ENCODE measurements at places on chromosomes 4 and X. TPM values are rescaled to one million over a fixed set of nuclear protein-coding genes. Genes with fewer than 3 reads are reported as not detected.

Gene AMBN
- not detected for total RNA-seq

Gene PNCK
- 0.99 TPM for total RNA-seq

Gene ENPP6
- 0.39 TPM for total RNA-seq

Gene HHIP
- 3.6 TPM for total RNA-seq

Gene NXF2
- not detected for total RNA-seq

GRCh38 chr4:85092536-85092935 lies 126.0 kb upstream of the WDFY3 start:
- DNase-seq, result no peak

- no peak for DNase-seq
Measured at GRCh38 chr4:185211035-185211434, 1.6 kb downstream of the SNX25 start.

- DNase-seq, result no peak
Measured at GRCh38 chr4:95531141-95531540, 17.6 kb downstream of the UNC5C start.

GRCh38 chr4:20589436-20589835 lies 110.8 kb upstream of the PACRGL start:
- DNase-seq, result no peak

- DNase-seq, result no peak
Measured at GRCh38 chrX:152220606-152221005, 82.2 kb upstream of the MAGEA10 start.

DNA sequence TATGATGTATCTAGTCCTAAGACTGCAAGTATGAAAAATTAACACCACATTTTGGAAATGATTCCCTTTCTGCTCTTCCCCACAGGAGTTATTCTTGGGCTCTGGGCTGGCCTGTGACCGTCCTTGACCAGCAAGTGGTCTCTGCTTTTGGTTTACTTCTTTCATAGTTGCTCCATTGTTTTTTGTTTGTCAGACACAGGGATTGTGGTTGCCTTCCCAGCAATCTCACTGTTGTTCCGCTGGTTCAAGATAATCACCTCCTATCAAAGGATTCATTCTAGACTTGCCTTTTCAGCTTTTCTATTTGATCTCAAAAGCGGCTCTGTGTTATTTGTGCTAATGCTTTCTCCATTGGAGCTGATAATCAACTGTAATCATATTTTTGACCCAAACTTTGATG lies 218.8 kb downstream of the MGST2 start:
- DNase-seq, result no peak

DNA sequence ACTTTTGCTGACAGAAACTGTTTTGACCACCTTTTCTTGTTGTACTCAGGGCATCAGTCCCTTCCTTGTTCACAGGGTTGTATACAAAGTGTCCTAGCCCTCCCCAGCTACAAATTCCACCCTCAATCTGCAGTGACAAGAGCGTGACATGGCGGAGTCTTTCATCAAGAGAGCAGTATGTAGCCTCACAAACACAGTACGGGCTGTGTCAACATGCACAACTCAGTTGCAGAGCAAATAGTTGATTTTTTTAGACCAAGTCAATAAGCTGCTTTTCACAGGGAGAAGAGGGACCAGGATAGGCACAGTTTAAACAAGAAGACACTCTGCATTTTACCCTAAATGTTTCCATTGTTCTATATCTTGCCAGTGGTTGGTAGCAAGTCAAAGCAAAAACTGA lies 8.6 kb upstream of the HS6ST2 start:
- DNase-seq, result no peak

DNA sequence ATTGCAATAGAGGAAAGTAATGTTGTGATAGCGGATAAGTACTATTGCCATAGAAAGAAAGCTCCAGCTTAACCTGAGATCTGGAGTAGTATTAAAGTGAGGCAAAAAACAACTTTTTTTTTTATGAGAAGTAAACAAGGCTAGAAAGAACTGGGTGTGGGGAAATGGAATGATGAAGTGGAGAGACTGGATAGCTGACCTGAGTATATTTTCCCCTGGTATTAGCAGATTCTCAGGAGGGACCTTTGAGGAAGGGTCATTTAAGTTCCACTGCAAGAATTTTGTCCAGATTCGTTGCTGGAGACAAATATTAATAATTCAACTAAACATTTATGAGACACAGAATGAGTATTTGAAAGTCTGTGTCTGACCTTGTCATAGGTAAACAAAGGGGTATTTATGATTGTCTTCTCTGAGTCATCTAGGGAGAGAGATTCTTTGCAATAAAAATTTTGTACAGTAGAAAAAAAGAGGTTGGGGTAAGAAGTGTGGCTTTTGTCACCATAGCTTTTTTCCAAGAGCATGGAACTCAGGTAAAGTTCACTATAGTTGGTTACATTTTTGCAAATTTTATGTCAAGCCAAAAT lies 2095.9 kb downstream of the ARAP2 start:
- no peak for DNase-seq

- DNase-seq, result no peak
Measured at GRCh38 chrX:74465424-74465823, 44.1 kb downstream of the SLC16A2 start.

- peak; percentile 79 for DNase-seq
Measured at GRCh38 chrX:154547245-154548027, at the start of gene IKBKG. Gene IKBKG (plus strand): TSS chrX:154547620. CDS start chrX:154552003, 4,383 bp downstream.

DNA sequence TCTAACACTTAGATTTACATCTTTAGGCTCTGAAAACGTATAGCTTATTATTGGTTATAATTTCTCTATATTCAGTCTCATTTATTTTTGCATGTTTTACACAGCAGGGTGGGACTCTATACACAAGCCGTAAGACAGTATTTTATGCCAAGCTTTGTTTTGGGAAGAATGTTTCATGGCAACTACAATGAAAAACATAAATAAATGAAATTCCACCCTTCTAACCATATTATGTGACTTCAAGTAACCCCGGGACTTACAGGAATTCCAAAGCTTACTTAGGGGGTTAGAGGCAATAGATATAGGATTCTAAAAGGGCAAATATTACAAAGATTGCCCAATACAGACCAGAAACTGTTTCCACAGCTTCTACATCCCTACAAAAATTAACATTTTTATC lies 370.9 kb downstream of the PRR32 start:
- peak; percentile 1 for DNase-seq

GRCh38 chr4:126705266-126705665 lies 927.5 kb upstream of the INTU start:
- no peak for DNase-seq

DNA sequence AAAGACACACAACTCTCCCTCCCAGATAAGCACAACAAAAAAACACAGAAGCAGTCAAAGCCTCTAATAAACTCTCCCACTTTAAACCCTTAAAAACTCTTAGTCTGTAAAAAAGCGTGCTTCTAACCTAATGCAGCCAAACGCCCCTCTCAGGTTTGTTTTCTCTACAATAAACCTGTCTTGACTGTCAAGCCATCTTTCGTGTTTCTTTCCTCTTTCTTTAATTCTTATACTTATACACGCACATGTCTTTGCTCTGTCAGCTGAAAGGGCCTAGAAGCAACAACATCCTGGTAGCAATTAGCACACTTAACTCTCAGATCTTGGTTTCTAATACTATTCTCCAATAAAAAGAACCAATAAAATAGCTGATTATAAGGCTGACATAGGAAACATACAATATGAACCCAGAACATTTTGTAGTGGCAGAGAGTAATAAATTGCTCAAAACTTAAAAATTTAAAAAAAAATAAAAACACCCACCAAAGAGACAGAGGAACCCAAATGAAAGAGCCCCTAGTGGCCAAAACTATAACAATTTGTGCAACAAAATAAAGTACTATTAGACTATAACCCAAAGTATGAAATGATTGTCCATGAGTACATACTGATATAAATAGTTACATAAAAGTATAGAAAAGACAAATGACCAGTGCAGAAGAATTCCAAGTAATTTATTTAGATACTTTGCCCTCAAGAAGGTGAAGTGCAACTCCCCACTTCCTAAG lies 440.4 kb upstream of the ADGRL3 start:
- no peak for DNase-seq

- DNase-seq, result no peak
Measured at GRCh38 chrX:18995221-18995620, 11.3 kb upstream of the PHKA2 start.

- no peak for DNase-seq
Measured at GRCh38 chrX:42017971-42018370, 94.6 kb upstream of the CASK start.

GRCh38 chr4:7854697-7855370 lies 84.8 kb downstream of the AFAP1 start:
- DNase-seq, result no peak

- no peak for DNase-seq
Measured at GRCh38 chrX:29941287-29941686, 274.1 kb upstream of the MAGEB2 start.

GRCh38 chrX:132258509-132258908 lies 39.3 kb upstream of the RAP2C start:
- DNase-seq, result no peak

DNA sequence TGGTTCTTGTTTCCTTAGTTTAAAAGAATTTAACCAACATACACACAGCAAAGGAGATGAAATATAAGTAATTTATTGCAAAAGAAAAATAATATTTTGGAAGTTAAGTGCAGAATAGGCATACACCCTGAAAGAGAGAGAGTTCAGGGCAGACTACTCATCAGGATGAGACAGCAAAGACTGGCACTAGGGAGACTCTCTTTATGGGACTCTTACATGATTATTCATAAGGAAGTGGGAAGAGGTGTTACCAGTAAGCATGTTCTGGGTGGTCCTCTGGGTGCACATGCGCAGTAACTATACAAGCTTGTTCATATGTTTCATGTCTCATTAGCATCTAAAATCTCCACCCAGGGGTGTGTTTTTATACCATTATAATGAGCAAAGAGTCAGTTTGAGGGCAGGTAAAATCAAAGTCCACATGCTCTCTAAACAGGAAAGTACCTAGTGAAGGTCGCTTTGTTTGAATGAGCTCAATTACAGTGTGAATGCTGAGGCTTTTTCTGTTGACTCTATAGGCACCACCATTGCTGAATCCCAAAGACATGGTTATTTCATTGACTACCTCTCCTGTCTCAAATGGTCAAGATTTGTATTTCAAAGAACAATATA lies 38.2 kb upstream of the PRDM5 start:
- no peak for DNase-seq

DNA sequence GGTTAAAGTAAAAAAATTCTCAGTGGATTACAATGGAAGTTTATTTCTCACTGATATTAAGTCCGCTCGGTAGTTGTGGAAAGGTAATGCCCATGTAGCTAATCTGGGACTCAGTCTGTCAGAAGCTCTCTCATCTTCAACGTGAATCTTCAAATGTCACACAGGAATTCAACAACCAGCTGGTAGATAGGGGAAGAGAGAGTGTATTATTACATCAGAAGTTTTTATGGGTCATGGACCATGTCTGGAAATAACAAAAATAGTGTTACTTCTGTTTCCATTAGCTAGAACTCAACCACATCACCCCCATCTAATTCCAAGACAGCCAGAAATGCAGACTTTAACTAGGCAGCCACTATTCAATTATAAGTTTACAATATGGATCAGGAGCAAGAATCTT lies 506.1 kb upstream of the HTR2C start:
- DNase-seq, result no peak

GRCh38 chr4:70680934-70681333 lies 7.4 kb upstream of the UTP3 start:
- DNase-seq, result no peak

GRCh38 chrX:154734061-154734781 lies 16.7 kb downstream of the GAB3 start:
- no peak for DNase-seq

GRCh38 chr4:105060628-105061027 lies 86.0 kb upstream of the TET2 start:
- DNase-seq, result no peak

DNA sequence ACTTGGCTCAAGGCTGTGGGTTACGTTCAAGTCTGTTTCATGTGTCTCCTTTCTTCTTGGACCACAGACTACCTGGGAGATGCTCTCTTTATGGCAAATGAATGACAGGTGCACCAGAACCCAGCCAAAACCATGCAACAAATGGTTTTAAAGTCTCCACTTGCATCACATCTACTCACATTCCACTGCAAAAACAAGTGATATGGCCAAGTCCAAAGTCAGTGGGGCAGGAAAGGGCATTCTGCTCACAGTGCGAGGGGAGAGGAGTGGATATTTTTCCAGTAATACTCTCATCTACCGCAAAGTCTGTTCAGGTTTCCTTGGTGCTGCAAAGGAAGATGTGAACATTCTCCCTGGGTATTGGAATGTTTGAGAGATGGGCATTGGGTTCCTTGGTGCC lies 120.5 kb downstream of the UCHL1 start:
- DNase-seq, result no peak

GRCh38 chr4:155444721-155445120 lies 68.0 kb upstream of the MAP9 start:
- no peak for DNase-seq

DNA sequence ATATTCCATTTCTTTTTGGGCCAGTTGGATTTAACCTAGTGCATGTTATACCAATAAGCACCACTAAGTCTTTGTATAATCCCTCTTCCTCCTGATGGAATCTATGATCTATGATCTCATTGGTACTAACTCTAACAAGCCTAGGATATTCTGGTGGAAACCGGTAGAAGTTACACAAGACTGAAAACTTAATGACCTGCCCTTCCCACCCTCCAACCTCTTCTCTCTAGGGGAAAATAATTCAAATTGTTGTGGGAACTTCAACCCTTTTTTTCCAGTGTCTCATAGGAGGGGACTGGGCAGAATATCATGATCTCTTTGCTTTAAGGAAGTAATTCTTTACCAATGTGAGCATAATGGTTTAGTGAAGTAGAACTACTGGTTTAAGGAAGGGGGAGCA lies 289.5 kb upstream of the BOD1L1 start:
- DNase-seq, result no peak

- DNase-seq, result no peak
Measured at GRCh38 chrX:134480061-134480460, 20.1 kb downstream of the HPRT1 start.

GRCh38 chr4:169124661-169125060 lies 114.6 kb upstream of the CBR4 start:
- no peak for DNase-seq

All from skin of body (tissue), 3 donors.